ENCODE measurements at places on chromosomes 6 and 20.

GRCh38 chr6:138297761-138298298, 79.5 kb upstream of the PBOV1 start:
- no peak for DNase-seq

GRCh38 chr6:49142421-49143151, 320.5 kb downstream of the MMUT start:
- DNase-seq = no peak

DNA sequence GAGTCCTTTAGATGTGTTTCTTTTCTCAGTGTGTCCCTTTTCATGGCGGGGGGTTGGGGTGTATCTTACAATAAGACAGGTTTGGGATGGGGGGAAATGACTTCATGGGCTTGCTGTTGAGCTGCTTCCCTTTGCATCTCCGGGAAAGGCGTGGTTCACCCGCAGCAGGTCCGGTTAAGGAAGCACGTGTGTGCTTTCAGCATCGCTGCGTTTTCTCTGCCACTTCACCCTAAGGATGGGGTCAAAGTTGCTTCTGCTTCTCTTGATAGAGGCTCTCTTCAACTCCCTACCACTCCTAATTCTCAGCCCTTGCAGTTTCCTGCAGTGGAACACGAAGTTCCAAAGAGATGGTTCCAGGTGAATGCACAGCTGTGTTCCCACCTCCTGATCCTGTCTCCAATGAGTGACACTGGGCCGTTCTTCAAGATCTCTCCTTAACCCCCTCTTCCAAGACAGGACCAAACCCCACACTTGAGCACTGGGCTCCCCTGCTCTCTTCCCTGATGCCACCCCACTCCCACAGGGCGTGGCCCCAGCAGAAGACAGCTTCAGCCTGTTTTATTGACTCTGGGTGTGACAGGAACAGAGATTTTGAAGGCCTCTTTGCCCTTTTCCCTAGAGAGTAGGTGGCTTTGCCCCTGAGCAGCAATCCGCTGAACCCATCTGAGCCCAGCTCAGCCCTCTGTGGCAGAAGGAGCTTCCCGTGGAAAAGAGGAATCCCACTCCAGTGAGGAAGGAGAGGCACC, 85.2 kb downstream of the PLEKHG1 start:
- DNase-seq = no peak

DNA sequence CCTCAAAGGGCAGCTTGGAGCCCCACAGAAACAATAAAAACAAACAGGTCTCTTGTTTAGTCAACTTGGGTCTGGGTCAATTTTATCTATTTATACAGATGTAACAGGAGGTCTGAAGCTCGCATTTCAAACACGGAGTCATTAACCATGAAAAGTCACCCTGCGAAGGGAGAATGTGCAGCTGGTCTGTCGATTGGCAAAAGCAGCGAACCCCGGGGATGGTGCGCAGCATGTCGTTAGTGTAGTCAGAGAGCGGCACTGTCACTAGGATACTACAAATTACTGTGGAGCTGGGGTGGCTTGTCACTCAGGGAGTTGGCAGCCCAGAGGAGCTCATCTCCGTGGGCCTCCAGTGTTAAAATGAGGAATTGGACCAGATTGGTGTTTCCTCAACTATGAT, 190.4 kb upstream of the ARG1 start:
- DNase-seq = no peak

GRCh38 chr6:156281266-156281665, 495.9 kb upstream of the ARID1B start:
- DNase-seq = no peak

DNA sequence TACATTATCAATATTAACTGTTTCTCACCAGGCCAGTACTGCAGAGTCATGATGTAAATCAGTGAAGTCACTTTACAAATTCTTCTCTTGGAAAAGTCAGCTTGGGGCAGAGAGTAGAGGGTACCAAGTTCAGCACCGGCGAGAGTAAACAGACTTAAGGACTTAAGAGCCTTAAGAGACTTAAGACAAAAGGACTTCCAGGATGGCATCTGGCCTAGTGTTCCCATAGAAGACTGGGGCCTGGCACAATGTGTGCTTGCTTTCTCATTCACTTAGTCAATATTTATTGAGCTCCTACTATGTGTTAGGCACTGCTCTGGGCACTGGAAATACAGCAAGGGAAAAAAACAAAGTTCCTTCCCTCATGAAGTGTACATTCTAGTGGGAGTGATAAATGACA, 1.4 kb upstream of the SNPH start:
- no peak for DNase-seq

GRCh38 chr20:41248368-41249024, 69.0 kb downstream of the ZHX3 start:
- no peak for DNase-seq

DNA sequence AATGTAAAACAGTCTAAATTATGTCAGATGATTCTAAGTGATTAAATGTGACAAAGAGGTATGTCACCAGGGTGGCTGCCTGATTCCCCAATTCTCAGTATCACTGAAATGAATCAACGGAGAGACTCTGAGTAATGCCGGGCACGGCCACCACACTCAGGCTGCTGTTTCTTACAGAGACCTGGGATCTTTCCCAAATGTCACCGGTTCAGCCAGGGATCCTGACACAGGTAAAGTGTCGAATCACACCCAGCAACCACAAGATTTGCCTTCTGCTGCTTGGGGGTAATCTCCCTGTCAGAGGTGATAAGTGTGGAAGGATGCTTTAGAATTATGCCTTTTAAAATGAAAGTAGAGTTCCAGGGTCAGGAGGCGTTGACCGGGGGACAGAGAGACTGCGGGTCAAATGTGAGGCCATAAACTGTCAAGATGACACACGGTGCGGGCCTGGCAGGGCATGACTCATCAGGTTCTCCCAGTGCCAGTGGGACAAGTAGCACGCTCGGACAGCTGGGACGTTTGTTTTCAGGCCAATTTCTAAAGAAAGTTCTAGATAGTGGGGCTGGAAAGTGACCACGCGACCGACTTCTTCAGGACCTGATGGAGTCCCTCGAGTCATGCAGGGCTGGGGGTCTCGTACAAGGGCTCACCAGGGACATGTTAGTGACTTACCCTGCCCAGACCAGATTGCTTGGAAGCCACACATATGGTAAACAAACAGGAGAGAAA, 48.9 kb downstream of the PRDM1 start:
- DNase-seq = no peak

All from stimulated activated CD4-positive, alpha-beta T cell treated with anti-CD3 and anti-CD28 coated beads, TNF-alpha, amount 100 ng/mL, for 1 hour (primary cell).